ENCODE measurements at places on chromosomes 7 and 10.
A peak's percentile ranks its signal among the peaks of the same experiment; 100 is the strongest.

GRCh38 chr7:149495785-149496641, 1.6 kb downstream of the ZNF746 start:
- DNase-seq = peak; percentile 45

GRCh38 chr7:100546926-100547800, 8.2 kb downstream of the AGFG2 start:
- DNase-seq = no peak

GRCh38 chr7:105678811-105679495, 97.7 kb upstream of the EFCAB10 start:
- DNase-seq = peak; percentile 12

DNA sequence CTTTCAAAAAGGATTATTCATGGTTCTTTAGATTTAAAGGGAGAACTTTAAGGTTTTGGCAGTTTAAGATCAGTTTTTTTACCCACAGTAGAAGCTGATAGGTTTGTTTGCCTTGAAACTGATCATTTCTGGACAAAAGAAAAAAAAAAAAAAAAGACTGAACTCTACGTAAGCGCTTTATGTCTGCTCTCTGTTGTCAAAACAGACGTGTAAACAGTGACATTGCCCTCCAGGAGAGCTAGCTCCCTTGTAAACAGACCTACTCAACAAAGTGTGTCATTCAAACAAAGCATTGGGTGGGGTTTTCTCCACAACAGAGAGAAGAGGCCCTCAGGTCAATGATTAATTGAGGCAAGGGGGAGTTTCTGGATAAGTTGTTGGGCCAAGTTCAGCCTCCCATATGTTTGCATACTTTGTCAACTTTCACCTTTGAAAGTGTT, 568.1 kb upstream of the LRRN3 start:
- DNase-seq = no peak

- DNase-seq = no peak
These were observed 31.0 kb downstream of the SLIT1 start for GRCh38 chr10:97154781-97155180.
